ENCODE measurements at places on chromosomes 12 and 14. TPM values are rescaled to one million over a fixed set of nuclear protein-coding genes. Genes with fewer than 3 reads are reported as not detected.

- 0 out of 2 replicates have a peak, but pooled peaks cover 4% of the 10 kb centered on the region for H3K36me3 ChIP-seq
- H3K4me3 ChIP-seq = no peak overlapping the region
- no peaks in the 10 kb centered on the region for H3K27me3 ChIP-seq
- no peaks in the 10 kb centered on the region for H3K4me1 ChIP-seq
- no peak overlapping the region for H3K27ac ChIP-seq
- no peak for DNase-seq
Measured at GRCh38 chr14:63940387-63940786, 87.6 kb downstream of the SYNE2 start.

- no peaks in the 10 kb centered on the region for H3K36me3 ChIP-seq
- H3K27ac ChIP-seq = no peak overlapping the region
- peaks cover 15% of the 10 kb centered on the region for H3K4me1 ChIP-seq
Measured at GRCh38 chr12:107377596-107378385, 284.4 kb upstream of the CRY1 start.

DNA sequence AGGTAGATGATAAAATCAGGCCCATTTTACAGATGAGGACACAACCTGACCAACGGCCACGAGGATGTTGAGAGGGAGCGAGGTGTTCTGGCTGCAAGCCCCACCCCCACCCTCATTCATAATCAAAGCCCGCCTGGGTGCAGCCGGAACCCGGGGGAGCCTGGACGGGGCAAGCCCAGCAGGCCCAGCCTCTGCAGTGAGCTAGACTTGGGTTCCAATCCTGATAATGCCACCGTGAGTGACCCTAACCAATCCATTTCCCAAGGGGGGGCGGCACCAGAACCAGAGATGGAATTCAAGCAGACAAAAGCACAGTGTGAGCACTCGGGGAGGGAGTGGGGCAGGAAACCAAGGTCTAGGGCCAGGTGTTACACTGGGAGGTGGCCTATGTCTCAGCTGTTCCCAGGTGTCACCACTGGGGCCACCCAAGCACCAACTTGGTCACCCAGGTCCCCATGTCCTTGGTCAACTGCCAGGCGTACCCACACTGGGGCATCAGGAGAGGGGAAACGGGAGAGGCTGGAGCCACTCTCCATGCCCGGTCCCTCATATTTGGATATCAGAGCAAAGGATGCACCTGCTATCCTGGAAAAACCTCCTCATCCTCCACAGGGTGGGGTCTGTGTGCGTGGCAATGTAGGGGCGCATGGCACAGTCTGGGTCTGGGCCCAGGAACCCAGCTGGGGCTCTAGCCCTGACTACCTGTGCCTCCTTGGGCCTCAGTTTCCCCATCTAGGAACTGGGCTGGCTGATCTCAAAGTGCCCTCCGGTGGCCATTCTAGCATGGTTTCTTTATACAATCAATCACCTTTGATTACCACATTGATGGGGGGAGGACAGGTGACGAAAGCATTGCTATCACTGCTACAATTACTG lies 58.4 kb downstream of the FAM222A start:
- no peaks in the 10 kb centered on the region for H3K27me3 ChIP-seq
- H3K4me3 ChIP-seq = no peak overlapping the region
- H3K36me3 ChIP-seq = no peaks in the 10 kb centered on the region
- no peak for DNase-seq

DNA sequence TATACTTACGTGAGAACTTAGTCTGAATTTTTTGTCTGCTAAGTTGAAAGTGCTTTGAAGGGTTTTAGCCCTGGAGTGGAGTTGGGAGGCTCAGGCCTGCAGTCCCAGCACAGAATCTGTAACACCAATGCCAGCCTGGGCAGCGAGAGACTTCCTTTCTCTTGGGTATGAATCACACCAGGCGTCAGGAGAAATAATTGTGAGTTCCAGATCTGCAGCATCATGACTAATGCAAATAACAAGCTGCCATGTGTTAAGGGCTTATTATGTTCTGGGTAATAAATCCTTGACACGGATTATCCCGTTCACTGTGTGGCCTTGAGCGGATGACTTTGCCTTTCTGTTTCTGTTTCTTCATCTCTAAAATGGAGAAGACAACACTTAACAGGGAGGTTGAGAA lies 70.6 kb downstream of the B4GALNT3 start:
- no peaks in the 10 kb centered on the region for H3K27me3 ChIP-seq
- DNase-seq = no peak
- H3K36me3 ChIP-seq = no peaks in the 10 kb centered on the region
- H3K4me1 ChIP-seq = no peaks in the 10 kb centered on the region
- no peak overlapping the region for H3K4me3 ChIP-seq

The SIX4 gene
- 4.2 TPM for total RNA-seq

DNA sequence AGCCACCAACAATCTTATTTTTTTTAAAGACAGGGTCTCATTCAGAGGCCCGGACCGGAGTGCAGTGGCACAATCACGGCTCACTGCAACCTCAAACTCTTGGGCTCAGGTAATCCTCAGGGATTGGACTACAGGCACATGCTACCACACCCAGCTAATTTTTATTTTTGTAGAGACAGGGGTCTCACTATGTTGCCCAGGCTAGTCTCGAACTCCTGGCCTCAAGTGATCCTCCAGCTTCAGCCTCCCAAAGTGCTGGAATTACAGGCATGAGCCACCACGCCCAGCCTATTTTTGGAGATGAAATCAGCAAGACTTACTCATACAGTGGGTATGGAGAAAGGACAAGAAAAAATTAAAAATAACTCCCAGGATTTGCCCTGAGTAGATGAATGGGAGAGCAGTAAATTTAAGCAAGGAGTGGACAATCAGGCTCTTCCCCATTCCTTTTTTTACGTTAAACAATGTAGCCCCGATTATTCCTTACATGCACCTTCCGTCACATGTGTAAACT lies 13.2 kb downstream of the FMNL3 start:
- H3K27me3 ChIP-seq = no peaks in the 10 kb centered on the region
- DNase-seq = no peak
- H3K4me1 ChIP-seq = peaks cover 17% of the 10 kb centered on the region
- H3K4me3 ChIP-seq = no peak overlapping the region

All from SJSA1 (cell line).